Left lung (tissue), 14 donors: ENCODE measurements at places on chromosomes 7 and 10. TPM values are rescaled to one million over a fixed set of nuclear protein-coding genes. Genes with fewer than 3 reads are reported as not detected.
A peak's percentile ranks its signal among the peaks of the same experiment; 100 is the strongest.

DNA sequence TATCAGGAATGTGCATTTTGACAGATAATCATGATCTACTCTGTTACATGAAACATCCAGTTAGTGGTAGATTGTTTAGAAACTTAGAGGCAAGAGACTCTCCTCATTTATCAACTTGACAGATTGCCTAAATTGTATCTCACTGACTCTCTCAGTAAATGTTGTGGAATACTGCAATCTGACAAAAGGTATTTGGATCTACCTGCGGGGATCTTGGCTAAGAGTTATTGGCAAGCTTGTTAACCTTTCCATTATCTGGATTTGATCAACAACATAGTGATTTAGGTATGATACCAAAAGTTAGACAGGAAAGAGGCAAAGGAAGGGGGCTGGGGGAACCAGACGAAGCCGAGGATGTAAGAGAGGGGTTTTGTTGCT, 2.0 kb downstream of the VSTM2A start:
- DNase-seq = no peak

DNA sequence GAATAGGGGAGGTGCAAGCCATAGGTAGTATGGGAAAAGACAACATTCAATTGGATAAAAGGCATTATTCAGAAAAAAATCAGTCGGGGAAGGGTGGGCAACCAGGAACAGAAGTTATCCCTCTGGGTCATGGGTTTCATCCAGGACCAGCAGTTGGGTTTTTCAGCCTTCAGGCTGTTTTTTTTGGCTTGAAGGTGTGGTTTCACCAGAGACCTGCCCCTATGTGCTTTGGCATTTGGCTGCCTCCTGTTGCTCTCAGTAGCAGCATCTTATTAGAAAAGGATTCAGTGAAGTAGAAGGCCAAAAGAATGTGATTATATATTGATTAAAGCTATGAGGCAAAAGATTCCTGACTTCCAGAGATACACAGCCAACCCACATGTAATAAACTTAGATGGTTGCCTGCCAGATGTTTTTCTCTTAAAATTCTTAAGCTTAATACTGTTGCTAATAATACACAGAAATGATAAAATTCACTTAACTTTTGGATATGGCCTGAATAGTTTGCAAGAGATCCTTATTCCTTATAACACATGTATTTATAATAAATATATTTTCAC, 251.7 kb upstream of the CSTF2T start:
- DNase-seq = no peak

NACAD gene
- polyA plus RNA-seq = 10.9 TPM

GRCh38 chr10:72793752-72794151, 99.8 kb upstream of the OIT3 start:
- DNase-seq = no peak

RNF133 gene
- polyA plus RNA-seq = 0.35 TPM

CSTF2T gene
- polyA plus RNA-seq = 38.0 TPM

GRCh38 chr10:73646598-73647041, 5.3 kb upstream of the MYOZ1 start:
- DNase-seq = no peak

- no peak for DNase-seq
Observed at GRCh38 chr10:110413903-110414547, 83.7 kb upstream of the DUSP5 start.

DNA sequence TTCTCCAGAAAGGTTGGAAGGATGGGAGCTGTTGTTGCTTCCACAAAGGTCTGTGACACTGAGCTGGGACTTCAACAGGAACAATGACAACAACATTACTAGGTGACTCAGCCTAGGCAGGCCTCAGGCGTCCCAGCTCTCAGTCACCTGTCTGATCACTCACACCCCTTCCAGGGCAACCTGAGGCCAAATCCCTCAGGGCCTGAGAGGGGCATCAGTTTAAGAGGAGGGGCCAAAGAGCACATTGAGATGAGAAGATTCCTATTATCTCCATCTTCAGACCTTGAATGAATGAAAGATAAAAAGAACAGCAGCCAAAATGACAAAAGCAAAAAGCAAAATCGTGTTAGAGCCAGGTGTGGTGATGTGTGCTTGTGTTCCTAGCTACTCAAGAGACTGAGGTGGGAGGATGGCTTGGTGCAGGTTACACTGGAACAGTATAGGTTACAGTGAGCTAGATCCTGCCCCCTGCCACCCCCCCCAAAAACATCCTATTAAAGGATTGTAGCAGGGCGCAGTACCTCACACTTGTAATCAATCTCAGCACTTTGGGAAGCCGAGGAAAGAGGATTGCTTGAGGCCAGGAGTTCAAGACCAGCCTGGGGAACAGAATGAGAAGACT, at the start of gene ATG9B:
TSS of gene ATG9B (minus strand) at position 60 of the 622 bp plus-strand sequence. CDS start 71 bp downstream, outside the sequence.
- DNase-seq = no peak

- peak; percentile 88 for DNase-seq
Observed at GRCh38 chr10:49187950-49188761, at the start of gene TMEM273. Gene TMEM273 (minus strand): TSS chr10:49188391. CDS start chr10:49188336, 55 bp downstream.

ATRNL1 gene
- polyA plus RNA-seq = 4.6 TPM

- no peak for DNase-seq
Observed at GRCh38 chr7:40763319-40764287, 628.8 kb downstream of the SUGCT start.

DNA sequence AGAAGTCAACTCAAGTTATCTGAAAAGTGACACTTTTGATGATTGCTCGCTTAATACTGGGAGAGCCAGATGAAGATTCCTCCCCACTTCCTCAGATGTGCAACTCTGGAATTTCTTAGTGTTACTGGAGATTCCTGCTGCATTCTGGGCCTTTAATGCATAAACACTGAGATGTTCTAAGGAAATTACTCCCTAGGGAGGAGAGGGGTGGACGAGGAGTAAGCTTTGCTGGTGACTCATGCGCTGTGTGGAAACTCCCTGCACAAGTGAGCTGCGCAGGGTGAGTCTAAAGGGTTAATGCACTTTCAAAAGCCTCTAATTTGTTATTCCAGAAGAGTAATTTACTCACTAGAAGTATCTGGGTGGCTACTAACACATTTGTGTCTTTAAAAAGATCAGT, 46.3 kb downstream of the EGFR start:
- no peak for DNase-seq

OR2A42 gene
- 2.8 TPM for polyA plus RNA-seq

GRCh38 chr10:78250313-78251015, 216.8 kb downstream of the RPS24 start:
- no peak for DNase-seq

ALDH18A1 gene
- polyA plus RNA-seq = 60.0 TPM

LIPA gene
- polyA plus RNA-seq = 58.0 TPM

DNA sequence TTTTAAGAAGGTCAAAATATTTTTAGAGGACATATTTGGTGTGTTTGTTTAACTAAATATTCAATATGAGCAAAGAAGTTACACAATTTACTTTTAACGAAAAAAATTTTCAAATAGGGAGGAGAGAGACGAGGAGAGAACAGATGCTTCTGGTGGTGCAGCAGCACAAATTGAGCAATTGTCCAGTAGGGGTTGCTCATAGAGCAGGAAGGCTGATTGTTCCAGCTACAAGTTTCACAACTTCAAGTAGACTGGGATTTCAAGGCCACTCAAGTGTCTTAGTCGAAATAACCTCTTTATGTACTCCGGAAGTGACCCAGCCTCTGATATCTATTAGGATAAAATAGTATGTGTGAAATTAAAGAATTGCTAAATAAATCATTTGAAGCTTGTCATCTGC, 197.9 kb downstream of the HDAC9 start:
- peak; percentile 33 for DNase-seq

DNA sequence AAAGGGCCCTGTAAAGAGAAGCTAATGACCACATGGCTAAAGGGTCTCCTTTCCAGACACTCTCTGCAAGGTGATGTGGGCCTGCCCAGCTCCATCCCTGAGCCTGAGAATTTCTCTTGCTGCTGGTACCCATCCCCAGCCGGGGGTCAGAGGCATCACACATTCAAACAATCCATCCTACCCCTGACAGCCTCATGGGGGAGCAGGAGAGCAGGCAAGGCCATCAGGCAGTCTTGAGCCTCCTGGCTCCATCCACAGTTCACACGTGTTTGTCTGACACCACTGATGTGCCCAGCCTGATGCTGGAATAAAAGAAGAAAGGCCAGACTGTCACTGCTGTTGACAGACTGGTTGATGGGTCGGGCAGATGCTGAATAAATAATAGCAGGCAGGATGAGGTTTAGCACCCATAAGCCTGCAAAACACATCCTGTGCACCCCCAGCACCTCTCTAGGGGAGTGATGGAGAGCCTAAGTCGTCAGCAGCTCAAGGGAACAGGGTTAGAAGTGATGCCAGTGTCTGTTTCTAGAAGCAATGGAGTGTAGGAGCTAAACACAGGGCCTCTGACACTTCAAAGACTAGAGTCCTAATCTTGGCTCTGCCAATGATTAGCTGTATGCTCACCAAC, 43.5 kb downstream of the TLL2 start:
- no peak for DNase-seq

DNA sequence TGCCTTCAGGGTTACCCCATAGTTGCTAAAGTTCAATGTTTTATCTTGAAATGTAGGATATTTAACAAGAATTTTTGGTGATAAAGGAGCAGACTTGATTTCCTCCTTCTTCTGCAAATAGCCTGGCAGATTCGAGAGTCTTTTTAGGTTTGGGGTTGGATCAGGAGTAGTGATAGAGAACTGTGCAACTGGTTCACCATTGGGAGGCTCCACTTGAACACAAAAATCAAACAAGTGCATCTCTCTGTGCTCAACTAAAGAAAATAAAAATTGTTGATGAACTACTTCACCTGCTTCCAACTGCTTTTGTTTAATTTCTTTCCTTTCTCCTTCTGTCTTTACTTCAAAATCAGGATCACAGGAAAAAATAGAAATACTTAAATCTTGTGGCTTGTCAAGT, 58.5 kb downstream of the MACC1 start:
- no peak for DNase-seq

DNA sequence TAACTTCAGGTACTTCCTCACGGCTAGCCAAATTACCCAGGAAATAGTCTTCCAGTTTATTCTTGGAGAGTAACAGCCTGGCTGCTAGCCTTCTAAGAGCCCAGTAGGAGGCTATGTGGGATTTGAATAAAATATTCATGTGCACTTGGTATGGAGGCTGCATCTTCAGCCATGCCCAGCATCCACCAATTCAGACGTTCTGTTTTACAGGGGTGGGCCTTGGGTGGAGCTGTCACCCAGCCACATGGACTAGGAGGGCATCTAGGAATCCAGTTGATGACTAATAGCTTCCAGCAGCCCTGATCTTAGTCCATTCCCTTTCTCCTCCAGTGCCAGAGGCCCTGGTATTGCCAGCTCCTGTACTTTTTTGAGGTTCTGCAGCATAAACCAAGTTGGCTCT, 66.3 kb upstream of the ZRANB1 start:
- DNase-seq = no peak

EEPD1 gene
- 21.3 TPM for polyA plus RNA-seq
